CD4-positive, alpha-beta T cell treated with Interferon gamma for 1 hour (primary cell): ENCODE measurements at places on chromosomes 1 and 21.

GRCh38 chr1:170402476-170403311, 129.3 kb upstream of the GORAB start:
- DNase-seq: no peak

- no peak for DNase-seq
Measured at GRCh38 chr21:43347461-43348169, 79.3 kb downstream of the SIK1 start.

- DNase-seq: no peak
Measured at GRCh38 chr21:45831991-45832740, 149.4 kb upstream of the COL6A1 start.

DNA sequence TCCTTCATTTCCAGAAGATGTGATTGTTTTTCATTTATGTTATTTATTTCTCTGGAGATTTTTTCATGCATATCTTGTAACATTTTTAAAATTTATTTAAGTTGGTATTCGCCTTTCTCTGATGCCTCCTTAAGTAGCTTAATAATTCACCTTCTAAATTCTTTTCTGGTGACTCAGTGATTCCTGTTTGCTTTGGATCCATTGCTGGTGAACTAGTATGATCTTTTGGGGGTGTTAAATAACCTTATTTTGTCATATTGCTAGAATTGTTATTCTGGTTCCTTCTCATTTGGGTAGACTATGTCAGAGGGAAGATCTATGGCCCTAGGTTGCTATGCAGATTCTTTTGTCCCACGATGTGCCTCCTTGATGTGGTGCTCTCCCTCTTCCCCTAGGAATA, 1347.2 kb upstream of the B3GALT2 start:
- DNase-seq: no peak

DNA sequence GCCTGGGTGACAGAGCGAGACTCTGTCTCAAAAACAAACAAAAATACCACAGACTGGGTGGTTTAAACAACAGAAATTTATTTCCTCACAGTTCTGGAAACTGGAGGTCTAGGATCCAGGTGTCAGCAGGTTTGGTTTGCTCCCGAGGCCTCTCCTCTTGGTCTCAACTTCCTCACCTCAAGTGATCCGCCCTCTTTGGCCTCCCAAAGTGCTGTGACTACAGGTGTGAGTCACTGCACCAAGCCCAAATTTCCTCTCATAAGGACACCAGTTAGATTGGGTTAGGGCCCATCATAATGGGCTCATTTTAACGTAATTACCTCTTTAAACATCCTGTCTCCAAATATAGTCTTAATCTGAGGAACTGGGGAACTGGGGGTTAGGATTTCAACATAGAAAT, 35.5 kb downstream of the MFSD2A start:
- DNase-seq: no peak

GRCh38 chr1:67629370-67630075, 55.5 kb upstream of the GADD45A start:
- no peak for DNase-seq
